ENCODE measurements at places on chromosomes 3 and 15.

DNA sequence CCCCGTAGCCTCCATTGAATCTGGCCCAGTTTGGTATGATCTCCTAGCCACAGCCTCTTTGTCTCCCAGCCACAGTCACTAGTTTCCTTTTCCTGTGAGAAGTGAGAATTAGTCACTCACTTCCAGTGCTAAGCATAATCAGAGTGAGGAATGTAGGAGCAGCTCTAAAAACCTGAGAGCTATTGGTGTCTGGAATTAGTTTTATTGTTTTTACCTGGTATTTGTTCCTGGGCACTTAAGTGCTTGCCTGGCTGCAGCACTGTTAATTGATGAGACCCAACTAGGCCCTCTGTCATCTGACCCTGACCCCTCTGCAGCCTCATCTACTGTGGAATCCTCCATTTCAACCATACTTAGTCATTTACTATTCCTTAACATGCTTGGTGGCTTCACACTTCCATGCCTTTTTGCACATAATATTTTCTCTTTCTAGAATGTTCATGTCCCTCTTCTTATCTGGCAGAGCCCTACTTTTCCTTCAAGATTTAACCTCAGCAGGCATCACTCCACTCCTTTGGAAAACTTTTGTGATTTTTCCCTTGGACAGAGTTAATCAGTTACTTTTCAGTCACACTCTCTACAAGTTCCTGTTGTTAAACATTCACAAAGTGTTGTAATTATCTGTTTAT lies 48.8 kb downstream of the PDE8A start:
- DNase-seq: no peak

GRCh38 chr3:138195481-138195880 lies 8.4 kb downstream of the ARMC8 start:
- DNase-seq: no peak

GRCh38 chr3:109683746-109684145 lies 346.4 kb upstream of the DPPA4 start:
- no peak for DNase-seq

DNA sequence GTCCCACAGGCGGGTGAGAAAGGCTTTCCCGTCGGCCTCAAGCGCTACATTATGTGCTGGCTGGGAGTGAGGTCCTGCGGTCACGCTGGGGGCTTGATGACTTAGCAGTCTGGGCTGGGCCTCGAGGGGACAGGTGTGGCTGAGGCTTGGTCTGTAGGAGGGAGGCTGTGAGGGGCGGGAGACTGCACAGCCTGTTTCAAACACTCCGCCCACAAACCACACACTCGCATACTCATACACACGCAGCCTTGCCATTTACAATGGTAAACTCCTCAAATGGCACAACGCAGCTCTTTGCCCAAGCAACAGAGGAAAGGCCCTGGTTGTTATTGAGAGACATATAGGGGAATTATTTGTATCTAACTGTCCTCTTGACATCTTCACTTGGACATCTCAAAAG lies 32.4 kb upstream of the RASGRF1 start:
- no peak for DNase-seq

DNA sequence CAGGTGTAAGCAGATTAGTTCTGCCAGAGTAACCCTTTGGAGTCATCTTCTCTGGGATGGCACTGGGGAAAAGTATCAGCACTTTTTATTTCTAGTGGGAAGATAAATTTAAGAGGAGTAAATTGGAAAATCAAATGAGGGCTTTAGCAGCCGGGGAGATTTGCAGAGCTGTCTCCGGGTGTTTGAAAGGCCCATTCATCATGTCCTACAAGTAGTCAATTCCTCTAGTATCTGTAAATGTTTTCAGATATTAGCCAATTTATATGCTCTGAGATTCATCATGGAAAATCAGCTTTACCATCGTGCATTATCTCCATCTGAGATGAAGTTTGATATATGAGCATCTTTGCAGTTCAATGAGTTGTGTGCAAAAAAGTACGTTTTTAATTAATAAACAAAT lies 93.6 kb downstream of the CDIN1 start:
- DNase-seq: no peak

DNA sequence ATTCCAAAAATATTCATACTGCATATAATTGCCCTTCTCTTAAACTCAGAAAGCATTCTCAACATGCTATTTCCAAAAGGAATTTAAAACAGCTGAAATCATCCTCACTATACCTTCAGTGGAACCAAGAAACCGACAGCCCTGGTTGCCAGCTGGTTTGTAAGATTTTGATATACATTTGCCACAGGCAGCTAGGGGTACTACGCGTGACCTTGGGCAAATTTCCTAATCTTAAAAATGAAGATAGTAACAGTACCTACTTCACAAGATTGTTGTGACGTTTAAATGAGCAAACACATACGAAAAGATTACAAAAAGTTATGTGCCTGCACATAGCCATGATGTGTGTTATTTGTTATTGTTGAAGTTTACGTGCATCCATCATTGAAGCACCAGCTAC lies 7.3 kb downstream of the C3orf70 start:
- DNase-seq: no peak

DNA sequence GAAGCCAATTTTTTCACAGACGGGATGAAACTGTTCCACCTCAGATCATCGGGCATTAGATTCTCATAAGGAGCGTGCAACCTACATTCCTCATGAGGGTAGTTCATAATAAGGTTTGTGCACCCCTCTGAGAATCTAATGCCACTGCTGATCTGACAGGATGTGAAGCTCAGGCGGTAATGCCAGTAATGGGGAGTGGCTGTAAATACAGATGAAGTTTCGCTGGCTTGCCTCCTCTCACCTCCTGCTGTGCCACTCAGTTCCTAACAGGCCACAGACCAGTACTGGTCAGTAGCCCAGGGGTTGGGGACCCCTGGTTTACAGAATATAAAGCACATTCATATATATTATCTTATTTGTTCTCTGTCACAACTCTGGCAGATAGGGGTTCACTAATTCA lies 2.1 kb upstream of the LIMD1 start:
- DNase-seq: no peak

DNA sequence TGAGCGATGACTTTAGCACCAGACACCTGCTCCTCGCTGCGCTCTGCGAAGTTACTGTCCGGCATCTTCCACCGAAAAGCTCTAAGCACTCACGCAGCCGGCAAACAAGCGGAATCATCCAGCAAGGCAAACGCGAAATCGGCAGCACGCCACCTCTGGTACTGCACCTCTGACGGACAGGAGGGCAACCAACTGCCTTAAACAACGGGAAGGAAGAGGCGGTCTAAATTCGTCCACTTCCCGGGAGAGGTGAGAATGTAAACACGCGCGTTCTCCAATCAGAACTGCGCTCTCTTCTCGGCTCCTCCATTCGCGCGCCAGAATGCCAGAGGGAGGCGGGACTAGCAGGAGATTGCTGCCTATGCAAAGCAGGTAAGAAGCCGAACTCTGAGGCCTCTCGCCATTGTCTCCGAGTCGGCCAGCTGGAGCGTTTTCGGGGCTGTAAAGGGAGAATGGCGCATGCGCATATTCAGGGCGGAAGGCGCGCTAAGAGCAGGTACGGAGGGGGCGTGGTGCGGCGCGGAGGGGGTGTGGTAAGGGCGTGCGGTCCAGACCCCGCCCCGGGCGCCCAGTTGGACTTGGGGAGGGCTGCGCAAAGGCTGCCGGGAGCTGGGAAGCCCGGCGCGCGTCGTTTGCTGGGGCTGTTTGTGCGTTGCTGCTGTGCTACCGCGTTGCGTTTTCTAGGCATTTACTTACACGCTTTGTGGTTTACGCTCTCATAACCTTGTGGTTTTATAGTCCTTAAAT lies at the start of the genes BTD and HACL1:
BTD (plus strand) TSS at position 347 of the 747 bp plus-strand sequence. CDS start 33,695 bp downstream, outside the sequence.
HACL1 (minus strand) TSS at position 171 of the 747 bp plus-strand sequence; CDS start at position 65, 106 bp downstream.
- peak; percentile 95 for DNase-seq

DNA sequence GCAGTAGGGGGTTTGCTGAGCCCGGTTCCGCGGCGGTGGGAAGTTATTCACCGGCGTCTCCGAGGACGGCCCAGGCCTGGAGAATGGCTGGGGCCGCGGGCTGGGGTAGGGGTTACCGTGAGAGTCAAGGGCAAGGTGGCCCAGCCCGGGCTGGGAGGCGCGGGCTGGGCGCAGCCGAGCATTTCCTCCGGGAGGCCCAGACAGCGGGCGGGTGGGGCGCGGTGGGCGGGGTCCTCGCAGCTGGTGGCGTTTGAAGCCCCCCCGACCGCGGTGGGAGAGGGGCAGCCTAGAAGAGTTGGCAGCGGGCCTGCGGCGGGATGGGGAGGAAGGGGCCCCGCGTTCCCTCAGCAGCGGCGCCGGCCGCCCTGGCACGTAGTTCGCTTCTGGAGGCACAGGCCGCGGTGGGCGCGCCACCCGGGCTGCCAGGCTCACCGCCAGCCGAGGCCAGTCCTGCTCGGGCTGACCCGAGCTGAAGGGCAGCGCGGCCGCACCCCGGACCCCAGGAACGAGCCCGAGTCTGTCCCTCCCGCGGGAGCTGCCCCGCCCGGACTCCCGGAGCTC lies 960 bp upstream of the KLF13 start:
- no peak for DNase-seq

DNA sequence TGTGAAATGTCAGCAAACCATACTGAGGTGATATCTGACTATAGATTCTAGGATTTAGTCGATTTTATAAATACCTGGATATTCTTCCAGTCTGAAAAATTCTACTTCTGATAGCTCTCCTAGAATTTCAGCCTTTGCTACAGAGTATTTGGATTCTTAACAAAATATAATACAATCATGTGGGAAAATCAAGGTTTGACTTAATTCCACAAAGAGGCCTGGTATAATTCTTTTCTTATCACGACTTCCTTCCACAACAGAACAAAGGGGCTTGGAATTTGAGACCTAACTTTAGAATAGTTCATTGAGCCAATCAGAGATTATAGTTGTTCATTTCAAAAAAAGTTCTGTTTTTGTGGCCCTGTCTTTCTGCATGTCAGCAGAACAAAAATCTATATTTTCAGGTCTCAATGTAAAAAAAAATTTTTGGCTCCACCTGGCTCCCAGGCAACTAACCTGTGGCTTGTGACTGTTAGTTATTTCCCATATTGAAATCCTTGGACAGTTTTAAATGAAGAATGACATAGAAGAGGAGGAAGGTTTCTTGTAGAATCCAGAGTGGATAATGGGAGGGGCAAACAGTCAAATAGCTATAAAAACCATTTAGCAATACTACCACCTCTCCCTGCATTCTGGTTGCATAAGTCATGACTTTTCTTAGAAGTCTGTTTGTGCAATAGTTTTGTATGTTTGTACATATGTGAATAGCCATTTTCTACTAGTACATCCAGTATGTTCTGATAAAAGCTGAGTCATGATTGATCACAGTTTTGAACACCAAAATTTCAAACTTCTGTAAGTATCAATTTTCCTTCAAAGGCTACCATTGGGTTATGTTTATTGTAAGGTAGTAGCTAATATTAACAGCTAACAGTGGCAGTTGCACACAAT lies 4.0 kb downstream of the TM4SF1 start:
- no peak for DNase-seq

- DNase-seq: no peak
Measured at GRCh38 chr3:4228295-4228694, 74.9 kb upstream of the SETMAR start.

DNA sequence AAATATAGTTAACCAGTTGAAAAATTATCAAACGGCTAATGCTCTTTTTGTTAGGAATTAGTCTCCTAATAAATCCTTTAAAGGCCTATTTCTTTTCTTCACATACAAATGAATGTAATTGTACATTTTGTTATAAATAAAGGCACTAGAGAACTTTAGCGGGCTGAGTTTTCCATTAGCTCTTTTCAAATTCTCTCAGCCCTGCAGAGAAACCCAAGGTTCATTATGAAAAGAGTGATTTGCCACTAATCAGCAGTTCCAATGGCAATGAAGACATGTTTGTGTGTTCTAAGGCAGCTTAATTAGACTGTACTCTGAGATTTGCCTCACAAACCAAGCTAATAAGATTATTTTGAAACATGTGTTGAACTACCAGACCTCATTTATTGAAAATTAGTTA lies 64.6 kb upstream of the P2RY1 start:
- DNase-seq: no peak

GRCh38 chr15:96598514-96598913 lies 268.0 kb downstream of the NR2F2 start:
- DNase-seq: no peak

- DNase-seq: no peak
Measured at GRCh38 chr15:74136540-74136813, 6.1 kb downstream of the ISLR2 start.

DNA sequence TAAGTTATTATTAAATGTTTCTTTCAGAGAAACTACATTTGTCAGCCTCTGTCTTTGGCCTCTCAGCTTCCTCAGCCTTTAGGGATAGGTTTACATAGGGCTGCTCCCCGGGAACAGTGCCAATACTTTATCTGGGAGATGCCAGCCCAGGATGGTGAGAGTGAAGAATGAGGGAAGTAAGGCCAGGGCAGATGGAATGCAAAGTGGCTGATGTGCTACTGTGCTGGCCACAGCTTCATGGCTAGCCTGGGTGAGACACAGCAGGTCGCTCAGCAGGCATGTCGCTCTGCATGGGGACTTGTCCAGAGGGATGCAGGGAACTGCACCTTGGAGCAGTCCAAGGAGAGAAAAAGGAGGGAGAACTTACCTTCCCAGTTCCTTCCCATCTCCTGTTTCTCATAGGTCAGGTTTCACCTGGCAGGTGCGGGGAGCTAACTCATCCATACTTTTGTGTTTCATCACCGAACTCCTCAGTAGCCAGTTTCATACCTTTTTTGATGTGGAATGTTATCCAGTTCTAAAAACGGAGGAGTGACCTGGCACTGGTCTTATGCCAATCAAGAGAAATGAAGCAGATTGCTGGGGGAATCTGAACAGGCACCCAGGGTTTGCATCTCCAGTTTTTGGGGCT lies 30.9 kb upstream of the C15orf39 start:
- DNase-seq: no peak

DNA sequence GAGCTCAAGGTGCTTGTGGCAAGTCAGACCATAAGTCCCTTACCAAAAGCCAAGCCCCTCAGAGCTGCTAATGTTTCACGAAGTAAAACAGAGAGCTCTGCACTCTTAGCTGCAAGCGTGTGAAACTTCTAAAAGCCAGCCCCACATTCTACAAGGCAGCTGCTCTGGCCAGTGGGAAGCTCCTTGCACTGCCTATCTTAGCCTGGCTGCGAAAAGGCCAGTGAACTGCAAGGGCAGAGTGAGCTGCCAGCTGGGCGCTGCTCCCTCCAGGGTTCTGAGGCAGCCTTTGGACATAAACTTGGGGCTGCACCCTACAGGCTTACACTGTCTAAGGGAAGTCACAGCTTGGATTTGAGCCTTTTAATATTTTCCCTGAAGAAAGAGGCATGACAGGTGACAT lies 2.2 kb upstream of the MUSTN1 start:
- DNase-seq: no peak

DNA sequence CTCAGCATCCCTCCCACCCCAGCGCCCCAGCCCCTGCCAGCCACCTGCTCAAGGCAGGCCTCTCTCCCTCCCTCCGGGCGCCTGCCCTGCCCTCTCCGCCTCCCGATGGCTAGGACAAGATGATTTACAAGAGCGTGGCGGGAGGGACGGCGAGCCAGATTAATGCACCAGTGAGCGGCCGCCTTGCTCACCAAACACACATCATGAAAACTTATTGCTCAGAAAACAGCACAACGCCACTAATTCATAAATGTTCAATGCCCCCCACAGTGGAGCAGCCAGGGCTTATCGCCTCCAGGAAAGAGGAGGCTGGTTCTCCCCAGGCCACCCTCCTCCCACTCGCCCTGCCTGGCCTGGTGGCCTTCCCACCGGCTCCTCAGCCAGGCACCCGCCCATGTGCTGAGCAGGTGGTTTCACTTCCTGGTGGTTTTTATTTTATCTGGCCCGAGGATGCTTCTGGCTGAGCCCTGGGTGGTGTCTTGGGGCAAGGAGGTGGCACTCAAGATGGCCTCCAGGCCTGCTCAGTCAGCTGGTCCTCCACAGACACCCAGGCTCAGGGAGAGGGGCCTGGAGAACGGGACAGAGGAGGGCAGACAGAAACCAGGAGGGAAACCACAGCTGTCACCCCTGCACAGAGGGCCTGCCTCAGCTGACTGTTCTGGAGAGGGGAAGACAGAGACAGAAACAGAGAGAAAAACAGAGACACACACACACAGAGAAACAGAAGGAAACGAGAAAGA lies 284.9 kb downstream of the UACA start:
- no peak for DNase-seq

All from stimulated activated CD8-positive, alpha-beta memory T cell treated with anti-CD3 and anti-CD28 coated beads, Interleukin-7, amount 100 ng/mL, for 1 hour (primary cell).